ENCODE measurements at places on chromosomes 4 and X. TPM values are rescaled to one million over a fixed set of nuclear protein-coding genes. Genes with fewer than 3 reads are reported as not detected.

The LINC00632 gene
- 0.46 TPM for total RNA-seq

DNA sequence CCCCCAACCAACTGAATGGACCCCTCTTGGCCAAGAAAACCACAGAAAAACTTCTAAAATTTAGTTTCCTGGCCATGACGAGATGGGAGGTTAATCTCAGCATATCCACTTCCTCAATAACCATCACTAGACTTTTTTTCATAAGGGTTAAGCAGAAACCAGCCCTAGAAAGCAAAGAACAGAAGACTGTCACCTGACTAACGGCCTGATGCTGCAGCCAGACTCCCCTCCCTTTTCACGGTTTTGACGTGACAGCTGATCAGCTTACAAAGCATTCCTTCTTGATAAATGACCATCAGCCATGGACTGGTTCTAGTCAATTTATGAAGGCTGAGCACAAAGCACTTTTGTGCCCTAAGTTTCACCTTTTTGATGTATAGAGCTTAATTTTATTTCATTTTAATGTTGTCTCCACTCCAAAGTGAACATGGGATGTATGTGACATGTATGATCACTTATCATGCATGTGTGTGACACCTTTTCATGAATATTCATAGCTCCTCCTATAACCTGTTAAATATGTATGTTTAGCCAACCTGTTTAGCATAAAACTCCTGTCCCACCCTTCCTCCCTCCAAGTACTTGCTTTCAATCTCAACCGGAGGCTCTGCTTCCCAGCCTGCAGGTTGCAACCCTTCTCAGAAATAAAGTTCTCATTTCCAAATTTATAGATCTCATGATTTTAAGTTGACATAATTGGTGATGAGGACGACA, 56.3 kb downstream of the SERTM2 start:
- no peak for DNase-seq

DNA sequence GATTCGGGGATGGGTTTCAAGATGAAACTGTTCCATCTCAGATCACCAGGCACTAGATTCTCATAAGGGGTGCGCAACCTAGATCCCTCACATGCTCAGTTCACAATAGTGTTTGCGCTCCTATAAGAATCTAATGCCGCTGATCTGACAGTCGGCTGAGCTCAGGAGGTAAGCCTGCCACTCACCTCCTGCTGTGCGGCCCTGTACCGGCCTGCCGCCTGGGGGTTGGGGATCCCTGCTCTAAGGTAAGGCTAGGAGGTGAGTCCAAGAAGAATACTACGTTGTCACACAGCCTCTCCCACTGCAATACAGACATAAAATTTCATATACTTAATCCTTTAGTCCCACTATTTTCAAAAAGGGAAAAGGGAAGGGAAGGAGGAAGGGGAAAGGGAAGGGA, 213.4 kb upstream of the HCCS start:
- DNase-seq = no peak

DNA sequence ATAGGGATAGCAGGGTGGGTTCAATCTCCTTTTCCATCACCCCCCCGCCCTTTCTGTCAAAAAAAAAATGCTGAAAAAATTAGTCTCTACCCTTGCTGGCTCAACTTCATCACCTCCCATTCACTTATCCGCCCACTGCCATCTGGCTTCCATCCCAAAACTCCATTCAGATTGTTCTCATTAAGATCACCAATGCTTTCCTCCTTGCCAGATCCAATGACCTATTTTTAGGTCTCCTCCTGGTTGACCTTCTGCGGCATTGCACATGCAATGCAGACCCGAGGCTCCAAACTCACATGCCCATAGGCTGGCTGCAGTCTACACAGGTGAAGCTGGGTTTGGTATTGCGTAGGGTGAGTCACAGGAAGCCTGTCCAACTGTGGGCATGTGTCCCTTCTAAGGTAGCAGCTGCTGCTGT, 21.1 kb upstream of the STIM2 start:
- no peak for DNase-seq

- DNase-seq = no peak
Measured at GRCh38 chr4:175805846-175806245, 6.2 kb downstream of the GPM6A start.

DNA sequence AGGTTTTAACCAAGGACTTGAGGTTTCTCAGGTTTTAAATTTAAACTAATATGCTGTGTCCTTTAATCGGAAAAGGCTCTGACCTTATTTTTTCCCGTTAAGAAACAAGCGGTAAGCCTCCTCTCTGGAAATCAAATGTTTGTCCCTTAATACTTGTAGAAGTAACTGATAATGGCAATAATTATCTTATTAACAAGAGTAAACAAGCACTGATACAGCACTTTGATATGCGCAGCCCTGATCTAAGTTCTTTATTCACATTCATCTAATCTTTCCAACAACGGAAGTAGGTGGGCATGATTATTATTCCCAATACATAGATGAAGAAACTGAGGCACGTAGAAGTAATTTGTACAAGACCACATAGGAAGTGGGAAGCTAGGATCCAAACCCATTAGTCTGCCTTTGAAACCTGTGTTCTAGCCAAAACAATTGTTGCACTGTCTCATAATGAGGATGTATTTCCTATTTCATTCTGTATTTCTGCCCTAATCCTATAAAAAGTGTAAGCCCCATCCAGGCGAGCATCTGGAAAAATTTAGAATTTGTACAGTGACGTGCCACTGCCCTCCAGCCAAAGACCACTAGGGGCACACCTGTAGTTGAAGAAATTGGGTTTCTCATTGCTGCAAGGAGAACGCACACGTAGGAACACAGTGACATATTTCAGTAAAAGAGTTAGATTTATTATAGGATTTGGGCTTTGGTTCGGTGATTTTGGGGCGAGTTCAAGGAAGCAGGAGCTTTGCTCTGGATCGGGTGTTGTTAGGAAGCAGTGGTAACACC, 606 bp downstream of the CXorf58 start:
- DNase-seq = no peak

Data from PC-9 (cell line).